ENCODE measurements at places on chromosomes 4 and X. TPM values are rescaled to one million over a fixed set of nuclear protein-coding genes. Genes with fewer than 3 reads are reported as not detected.

Gene PSAPL1
- polyA plus RNA-seq = not detected

Gene GUCY1B1
- polyA plus RNA-seq = not detected

Gene TMEM156
- 18.2 TPM for polyA plus RNA-seq

DNA sequence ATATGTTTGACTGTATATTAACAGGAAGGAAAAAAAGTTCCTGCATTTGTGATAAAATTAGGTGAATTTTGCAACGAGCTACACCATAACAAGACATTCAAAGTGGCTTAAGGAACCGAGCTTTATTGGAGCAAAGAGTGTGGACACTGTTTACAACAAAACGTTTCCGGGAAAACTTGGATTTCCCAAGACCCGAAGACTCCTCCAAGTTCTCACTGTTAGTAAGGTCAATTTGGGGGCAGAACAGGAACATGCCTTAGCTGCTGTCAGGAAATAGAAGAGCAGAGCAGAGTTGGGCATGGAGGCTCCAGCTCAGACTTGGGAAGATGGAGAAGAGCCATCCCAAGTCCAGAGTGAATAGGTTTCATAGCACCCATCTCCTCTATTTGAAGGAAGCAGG lies 16.5 kb downstream of the ADH6 start:
- DNase-seq = no peak

GRCh38 chrX:21503593-21503992 lies 129.4 kb downstream of the CNKSR2 start:
- DNase-seq = no peak

DNA sequence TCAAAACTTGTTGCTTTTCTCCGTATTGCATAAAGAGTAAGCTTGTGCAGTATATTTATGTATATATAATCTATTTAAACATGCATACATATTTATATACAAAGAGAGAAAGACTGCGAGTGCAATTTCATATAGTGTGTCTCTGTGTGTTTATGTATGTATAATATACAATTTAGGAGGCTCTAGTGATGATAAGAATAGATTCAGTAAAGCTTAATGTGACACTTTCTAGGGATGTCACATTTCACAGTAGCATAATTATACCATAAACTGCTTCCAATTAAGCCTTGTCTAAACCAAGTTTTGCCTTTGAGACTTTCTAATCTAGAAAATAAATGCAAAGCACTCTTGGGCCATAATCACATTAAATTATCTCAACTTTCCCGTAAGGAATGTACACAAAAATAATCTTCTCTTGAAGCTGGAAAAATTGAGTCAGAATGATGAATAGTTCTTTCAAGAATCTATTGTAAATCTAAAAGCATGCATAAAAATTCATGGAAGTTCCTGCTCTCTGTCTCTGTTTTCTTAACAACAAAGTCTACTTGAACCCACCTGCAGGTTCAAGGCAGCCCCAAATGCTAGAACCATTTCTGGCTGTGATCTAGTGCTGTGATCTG lies 114.1 kb upstream of the NPY2R start:
- no peak for DNase-seq

DNA sequence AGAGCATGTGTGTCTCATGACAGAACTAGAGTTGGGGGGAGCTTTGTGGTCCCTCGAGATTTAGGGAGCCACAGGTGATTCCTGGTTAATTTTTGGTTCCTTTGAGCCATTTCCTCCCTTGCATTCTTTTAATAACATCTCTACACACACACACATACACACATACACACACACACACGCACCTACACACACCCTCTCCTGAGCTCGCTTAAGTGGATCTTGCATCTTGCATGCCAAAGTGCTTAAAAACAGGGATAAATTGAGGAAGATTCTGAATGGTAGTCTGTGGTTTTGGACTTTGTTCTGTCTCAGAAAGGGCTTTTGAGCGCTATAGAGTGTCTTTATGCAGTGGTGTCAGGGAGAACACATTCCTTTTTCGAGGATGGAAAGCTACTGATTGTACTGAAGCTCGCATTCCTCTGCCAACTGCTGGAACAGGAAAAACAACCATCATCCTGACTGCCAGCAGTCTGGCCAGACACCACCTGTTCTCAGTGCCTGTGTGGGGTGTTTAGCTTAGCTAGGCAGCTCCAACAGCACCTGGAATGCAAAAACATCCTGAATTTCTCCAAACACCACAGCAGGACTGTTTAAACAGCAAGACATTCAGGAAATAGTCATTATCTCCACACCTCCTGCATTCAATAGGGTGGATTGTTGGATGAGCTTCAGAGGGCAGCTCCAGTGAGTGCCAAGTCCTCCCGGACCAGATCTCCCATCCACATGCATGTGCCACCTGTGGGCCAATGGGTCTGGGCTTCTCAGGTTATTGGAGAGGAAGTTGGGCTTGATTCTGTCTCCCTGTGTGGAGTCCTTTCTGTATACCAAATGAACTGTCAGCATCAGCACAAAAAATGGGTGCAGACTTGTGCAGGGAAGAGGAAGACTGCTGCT lies 21.9 kb upstream of the IGFBP7 start:
- no peak for DNase-seq
